ENCODE measurements at places on chromosomes 2 and 18. TPM values are rescaled to one million over a fixed set of nuclear protein-coding genes. Genes with fewer than 3 reads are reported as not detected.

DNA sequence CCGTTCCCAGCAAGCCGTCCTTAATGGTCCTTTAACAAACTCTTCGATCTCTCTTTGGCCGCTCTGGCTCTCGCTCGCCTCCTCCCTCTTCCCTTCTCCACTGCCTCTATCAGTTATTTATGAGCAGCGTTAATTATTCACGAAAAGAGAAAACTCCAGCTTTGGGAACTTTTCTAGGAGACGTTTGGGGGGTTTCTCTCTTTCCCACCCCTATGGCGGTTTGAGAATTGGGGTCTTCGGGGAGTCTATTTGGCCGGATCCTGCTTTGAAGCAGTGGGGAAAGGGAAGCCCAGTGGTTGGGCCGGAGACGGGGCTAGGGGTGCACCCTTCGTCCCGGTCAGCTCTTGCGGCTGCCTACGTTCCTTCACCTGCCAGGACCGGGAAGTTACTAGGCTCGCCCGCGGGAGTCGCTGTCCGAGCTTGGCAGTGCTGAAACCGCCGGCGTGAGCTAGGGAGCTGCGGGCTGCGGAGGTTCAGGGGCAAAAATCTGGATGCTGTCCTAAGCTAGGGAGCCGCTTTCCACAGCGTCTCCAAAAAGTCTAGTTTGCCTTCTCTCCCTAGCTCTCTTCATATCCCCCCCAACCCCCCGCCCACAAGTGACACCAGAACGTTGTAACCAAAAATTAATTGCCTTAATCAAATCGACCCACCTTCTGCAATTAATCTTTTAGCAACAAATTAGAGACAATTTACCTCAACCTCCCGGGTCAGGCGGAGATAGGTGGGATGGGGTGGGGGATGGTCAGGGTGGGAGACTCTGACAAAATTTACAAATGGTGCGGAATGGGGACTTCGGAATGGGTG, 8.9 kb upstream of the SKOR2 start:
- DNase-seq = peak; percentile 54

- DNase-seq = no peak
Measured at GRCh38 chr2:950080-950966, at the start of gene SNTG2. SNTG2 (plus strand) TSS chr2:950849; CDS start chr2:950997, 148 bp downstream.

DNA sequence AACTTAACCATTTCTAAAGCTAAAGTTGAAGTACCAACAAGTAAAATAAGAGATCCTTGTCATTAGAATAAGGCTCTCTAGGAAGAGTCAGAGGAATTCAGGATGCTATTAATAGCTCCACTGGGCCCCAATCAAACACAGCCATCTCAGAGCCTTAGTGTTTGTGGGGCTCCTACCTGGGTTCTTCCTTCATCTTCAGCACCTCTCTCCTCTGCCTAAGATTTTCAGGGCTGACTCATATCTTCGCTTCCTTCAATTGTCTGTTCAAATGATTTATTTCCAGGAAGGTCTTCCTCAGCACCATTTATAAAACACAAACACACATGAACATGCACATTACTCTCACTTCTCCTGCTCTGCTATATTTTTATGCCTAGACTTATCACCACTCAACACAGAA, 119.5 kb downstream of the COL6A3 start:
- no peak for DNase-seq

- DNase-seq = peak; percentile 69
Measured at GRCh38 chr2:217887841-217888701, 114.7 kb downstream of the TNS1 start.

DNA sequence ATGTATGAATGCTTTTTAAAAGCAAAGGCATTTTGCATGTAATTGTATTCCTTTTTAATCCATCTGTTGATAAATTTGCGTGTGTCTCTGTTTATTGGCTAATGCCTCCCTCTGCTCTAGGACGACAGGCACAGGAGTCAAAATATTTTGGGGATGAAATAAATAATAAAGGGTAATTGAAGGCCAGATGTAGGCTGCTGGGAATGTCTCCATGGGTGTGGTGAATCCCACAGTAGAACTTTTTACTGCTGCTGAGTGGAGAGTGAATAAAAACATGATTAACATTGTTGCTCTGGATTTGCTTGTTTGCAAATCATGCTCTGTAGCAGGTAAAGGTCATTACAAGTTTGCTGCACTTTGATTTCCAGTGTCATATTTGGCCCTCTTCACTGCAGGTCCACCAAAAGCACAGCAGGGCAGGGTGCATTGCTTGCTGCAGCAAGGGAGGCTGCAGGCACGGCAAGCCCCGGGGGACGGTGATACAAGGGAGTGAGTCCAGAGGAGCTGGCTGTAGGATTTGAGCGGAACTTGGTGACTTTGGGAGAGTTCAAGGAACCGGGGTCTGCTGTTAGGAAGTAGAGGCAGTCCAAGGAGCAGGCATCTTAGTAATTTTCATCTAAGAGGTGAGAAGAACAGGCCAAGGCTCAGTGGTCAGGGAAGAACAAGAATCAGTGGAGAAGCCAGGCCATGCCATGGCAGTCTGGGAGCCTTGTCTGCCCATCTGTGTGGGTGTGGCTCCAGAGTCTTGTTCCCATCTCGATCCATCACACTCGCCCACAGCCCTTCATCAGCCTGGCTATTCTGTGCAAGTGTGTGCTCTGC, 201.5 kb upstream of the RAB6C start:
- no peak for DNase-seq

DNA sequence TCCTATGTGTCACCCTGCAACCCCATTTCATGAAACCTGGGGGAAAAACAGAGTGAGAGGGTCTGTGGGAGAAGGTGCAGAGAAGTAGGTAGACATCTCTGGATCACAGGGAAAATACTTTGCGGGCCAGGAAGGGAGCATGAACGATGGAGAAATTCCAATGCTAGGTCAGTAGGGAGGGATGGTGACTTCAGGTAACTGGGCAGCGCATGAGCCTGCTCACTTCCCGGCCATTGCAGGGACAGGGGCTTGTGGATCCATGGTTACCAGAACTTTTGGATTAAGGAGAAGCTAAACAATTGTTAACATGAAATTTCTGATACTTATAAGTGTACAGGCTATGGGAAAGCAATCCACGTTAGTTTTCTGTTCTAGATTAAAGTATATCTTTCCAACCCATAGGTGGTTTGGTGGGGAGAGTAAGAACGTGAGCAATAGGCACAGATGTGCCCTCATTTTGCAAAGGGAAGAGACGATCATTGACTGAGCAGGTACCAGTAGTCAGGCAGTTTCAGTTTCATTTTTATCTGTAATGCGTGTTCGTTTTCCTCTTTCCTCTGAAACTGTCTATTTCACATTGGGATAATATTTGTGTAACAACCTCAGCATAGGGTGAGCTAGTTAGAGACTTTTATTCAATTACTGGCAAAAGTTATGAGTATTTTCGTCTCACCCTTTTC, 65.0 kb downstream of the NYAP2 start:
- DNase-seq = no peak

GRCh38 chr18:74172697-74173433, 24.5 kb downstream of the TIMM21 start:
- no peak for DNase-seq

DNA sequence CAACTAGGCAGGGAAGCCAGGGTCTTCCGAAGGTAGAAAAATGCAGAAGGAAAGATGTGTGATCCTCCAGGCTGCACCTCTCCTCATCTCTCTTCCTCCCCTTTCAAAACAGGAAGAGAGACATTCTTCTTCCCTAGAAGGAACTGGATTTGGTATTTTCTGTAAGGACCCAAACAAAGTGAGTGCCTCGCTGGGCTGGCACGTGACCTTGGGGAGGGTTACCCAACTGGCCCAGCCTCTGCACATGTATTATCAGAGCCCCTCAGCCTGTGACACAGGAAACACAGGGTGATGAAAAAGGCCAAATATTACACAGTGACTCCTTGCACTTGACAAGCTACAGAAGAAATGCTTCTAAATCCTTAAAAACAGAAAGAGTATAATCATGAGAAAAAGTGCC, 2.3 kb downstream of the HJURP start:
- no peak for DNase-seq

- DNase-seq = no peak
Measured at GRCh38 chr2:174873471-174873870, 109.2 kb upstream of the CHRNA1 start.

GRCh38 chr2:71711133-71711855, 257.9 kb downstream of the DYSF start:
- DNase-seq = no peak

GRCh38 chr2:134420259-134420658, 166.4 kb downstream of the MGAT5 start:
- peak; percentile 61 for DNase-seq

DNA sequence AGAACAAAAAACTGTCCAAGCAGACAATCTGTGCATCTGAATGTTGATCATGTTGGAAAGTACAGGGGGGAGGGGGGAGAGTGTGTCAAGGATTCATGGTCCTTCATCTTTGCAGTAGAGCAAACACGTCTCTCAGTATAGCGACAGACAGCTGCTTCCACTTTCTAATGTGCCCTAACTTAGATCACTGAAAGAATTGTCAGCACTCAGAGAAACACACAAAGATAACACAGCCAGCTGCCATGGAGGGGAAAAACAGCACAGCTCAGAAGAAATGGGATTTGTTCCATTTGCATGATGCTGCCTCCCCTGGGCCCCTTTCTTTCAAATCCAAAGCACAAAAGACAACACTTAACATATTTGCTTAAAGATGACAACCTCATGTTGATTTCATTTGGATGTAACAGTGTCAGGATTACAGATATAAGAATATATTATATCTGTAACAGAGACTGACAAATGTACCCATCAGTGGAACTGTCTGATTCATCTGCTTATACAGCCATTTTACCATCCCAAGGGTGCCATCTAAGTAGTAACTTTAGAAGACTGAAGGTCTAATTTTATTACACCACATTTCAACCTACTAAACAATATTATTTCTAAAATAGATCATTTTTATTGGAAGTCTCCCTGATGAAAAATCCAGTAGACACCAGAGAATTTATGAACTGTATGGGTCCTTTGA, 17.7 kb downstream of the FIGN start:
- no peak for DNase-seq

GRCh38 chr2:113240915-113241911, 37.5 kb downstream of the PAX8 start:
- DNase-seq = peak; percentile 99

GRCh38 chr2:224062481-224063297, 23.6 kb upstream of the SERPINE2 start:
- DNase-seq = no peak

DNA sequence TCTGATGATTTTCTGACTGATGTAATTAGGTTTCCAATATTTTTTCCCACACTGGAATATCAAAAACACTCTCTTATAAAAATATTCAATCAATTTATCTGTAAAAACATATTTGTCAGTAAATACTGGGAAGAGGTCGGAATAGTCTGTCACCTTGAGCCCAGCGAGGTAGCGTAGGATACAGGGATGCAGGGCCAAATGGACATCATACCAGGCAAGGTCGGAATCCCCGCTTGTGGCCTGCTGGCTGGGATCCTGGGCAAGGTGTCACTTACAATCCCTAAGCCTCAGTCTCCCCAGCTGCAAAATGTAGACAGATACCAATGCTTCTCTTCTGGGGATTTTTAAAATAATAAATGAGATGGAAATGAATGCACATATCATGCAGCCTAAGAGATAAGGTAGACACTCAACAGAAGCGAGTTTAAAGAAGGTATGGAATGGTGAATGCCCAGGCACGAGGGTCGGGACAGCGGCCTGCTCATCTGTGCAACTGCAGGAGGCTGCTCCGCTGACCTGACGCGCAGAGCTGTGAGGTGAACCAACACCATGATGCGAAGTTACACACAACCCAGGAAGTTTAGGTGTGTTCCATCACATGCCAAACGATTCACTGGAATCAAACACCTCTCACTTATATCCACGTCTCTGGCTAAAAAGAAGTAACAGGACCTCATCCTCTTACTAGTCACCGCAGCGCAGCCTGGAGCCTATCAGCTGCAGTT, 98.2 kb downstream of the EIPR1 start:
- no peak for DNase-seq

DNA sequence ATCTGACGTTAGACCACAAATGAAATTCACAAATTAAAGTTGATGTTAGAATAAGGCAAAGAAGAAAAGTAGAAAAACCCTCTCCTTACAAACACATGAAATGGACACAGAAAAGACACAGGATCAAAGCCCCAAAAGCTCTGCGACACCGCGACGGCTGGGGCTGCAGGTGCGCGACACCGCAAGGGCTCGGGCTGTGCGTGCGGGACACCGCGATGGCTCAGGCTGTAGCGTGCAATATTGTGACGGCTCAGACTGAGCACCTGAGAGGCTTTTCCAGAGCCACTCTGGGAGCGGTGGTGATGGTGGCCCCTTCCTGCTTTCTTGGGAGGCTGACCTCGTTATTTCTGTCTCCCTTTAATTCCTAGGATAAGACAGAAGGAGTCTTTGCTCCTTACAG, 256.9 kb downstream of the TWIST2 start:
- no peak for DNase-seq

GRCh38 chr2:37583402-37583801, 88.0 kb downstream of the CDC42EP3 start:
- no peak for DNase-seq

GRCh38 chr18:22224339-22224738, 55.0 kb downstream of the GATA6 start:
- DNase-seq = no peak

GRCh38 chr18:56148373-56148772, 490.0 kb downstream of the TXNL1 start:
- DNase-seq = no peak

- no peak for DNase-seq
Measured at GRCh38 chr18:74190086-74190485, 41.8 kb downstream of the TIMM21 start.

- DNase-seq = no peak
Measured at GRCh38 chr2:67399144-67399543, 2.0 kb downstream of the ETAA1 start.

- DNase-seq = no peak
Measured at GRCh38 chr2:193267496-193268002, 1072.8 kb upstream of the TMEFF2 start.

The CRYBA2 gene
- polyA plus RNA-seq = 1.6 TPM

The RGPD3 gene
- polyA plus RNA-seq = 0.15 TPM

The HOXD8 gene
- polyA plus RNA-seq = 14.4 TPM

The DNAH6 gene
- 0.27 TPM for polyA plus RNA-seq

The ZBTB7C gene
- polyA plus RNA-seq = 5.2 TPM

The MEIS1 gene
- polyA plus RNA-seq = 106 TPM

The BIN1 gene
- polyA plus RNA-seq = 97.5 TPM
